ENCODE measurements at places on chromosomes 2 and 18.

DNA sequence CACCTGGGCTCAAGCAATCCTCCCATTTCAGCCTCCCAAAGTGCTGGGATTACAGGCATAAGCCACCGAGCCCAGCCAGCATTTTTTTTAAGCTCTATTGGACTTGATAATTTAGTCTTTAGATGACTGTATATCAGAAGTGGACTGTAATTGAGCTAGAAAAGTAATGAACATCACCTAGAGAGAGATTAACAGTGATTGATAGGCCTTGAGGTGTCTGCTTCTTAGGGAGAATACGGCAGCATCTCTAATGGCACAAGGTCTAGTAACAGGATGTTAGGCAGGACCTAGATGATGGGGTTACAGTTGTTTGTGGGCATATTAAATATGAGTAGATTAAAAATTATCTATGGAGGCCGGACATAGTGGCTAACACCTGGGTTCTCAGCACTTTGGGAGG is 17.7 kb upstream of the UGGT1 start:
- no peak for DNase-seq

GRCh38 chr2:185484602-185485001 is 254.0 kb upstream of the FSIP2 start:
- DNase-seq: no peak

DNA sequence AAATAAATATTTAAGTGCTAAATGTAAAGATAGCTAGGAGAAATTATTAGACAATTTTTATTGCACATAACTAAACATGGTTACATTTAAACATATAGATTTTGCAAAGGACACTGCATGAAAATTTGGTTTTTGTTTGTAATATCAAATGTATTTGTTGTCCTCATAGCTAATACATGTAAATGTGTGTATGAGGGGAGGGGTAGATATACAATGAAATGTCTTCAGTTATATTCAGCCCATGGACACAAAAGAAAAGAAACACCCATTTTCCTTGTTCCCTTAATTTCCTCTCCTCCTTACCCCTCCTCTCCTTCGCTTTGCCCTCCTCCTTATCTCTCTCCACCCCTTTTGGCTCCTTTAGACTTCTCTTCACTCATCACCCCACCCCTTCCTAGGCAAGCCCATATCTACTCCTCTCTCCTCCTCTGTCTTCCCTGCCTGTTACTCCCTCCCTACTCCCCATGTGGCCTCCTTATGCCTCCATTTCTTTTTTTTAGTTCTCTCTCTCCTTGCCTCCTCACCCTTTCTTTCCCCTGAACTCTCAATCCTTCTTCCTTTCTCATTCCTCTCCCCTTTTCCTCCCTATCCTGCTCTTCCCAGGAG is 1.4 kb downstream of the COL3A1 start:
- DNase-seq: peak; percentile 97

- DNase-seq: no peak
Observed at GRCh38 chr2:71790226-71791060, 337.1 kb downstream of the DYSF start.

DNA sequence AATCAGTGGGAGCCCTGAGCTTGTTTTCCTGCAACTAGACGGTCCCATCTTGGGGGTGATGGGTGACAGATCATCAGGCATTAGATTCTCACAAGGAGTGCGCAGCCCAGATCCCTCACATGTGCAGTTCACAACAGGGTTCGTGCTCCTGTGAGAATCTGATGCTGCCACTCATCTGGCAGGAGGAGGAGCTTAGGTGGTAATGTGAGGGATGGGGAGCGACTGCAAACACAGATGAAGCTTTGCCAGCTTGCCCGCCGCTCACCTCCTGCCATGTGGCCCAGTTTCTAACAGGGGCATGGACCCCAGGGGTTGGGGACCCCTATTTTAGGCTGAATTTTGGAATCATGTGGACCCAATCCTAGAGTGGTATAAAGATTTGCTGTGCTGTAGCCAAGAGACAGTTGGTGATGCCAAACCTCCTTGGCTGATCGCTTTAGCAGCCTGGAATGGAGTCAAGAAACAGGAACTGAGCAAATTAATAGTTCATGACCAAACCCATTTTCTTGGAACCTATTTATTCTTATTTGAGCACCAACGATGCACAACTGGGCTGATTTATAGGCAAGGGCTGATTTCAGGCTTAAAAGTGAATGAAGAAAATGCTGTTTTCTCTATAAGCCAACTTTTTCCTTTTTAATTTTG is 25.7 kb downstream of the LPIN1 start:
- no peak for DNase-seq

Measured in HCEC 1CT (cell line).